ENCODE measurements at places on chromosomes 1 and 21. TPM values are rescaled to one million over a fixed set of nuclear protein-coding genes. Genes with fewer than 3 reads are reported as not detected.

AKR7A2 gene
- total RNA-seq: 31.3 TPM

GRCh38 chr1:179818260-179818659 is 59.3 kb downstream of the TOR1AIP2 start:
- DNase-seq: no peak

DNA sequence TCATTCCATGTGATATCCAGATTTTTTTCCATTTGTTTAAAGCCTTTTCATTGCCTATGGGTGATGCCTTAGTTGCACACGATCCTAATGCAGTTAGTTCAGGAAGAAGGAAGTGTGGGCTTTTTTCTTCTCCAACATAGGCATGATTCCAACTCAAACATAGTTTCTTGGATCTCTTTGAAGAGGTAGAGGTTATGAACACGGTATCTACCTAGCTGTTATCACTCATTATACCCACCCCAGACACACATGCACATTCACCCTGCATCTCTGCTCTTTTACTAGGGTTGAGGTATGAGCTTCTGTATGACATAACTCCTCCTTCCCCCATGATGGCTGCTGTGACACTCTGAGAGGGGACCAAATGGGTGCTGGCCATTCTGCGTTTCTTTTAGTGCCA is 122.1 kb upstream of the ZNF648 start:
- DNase-seq: no peak

DNA sequence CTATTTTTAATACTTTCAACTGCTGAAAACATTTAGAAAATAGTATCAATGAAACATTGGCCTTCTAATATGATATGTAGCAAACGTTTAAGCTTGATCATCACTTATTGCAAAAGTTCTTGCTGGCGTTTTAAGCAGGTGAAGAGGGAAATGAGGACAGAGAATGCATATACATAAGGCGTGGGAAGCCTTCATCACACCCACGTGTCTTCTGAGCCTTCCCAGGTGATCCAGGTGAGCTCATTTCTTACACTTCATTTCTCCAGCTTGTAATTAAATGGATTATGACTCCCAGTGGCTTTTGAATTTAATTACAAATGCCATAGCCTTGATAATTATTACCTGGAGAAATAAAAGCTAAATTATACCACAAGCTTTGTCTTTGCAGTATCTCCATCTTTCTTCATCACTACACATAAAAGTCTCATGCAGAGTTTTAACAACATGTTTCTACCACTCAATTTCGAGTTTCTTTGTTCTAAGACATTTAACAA is 1973.8 kb downstream of the MRPL39 start:
- DNase-seq: no peak

LRRC53 gene
- total RNA-seq: not detected

DNA sequence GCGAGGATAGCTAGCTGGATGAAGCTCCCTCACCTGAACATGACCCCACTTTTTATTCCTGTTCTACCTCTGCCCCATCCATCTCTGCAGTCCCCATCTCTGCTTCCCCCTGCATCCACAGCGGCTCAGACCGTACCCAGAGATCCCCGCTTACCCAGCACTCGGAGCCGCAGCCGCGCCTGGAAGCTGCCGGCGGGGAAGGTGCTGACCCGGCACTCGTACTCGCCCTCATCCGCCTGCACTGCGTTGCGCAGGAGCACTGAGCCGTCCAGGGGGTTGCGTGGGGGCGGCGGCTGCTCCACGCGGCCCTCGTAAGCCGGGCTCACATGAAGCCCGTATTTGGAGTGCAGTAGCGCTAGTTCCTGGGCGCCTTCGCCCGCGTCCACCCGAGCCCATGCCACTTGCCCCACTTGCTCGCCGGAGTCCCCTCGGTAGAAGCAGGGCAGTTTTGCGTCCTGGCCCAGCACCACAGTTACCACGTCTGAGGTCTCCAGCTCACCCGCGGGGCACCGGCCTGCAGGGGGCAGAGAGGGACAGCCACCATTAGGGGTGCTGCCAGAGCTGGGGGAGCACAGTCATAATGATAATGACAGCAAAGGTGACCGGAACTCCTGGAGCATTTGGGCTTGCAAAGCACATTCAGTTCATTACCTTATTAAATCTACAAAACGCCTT is 9.8 kb downstream of the NECTIN4 start:
- no peak for DNase-seq

NCF2 gene
- 9.7 TPM for total RNA-seq

DNA sequence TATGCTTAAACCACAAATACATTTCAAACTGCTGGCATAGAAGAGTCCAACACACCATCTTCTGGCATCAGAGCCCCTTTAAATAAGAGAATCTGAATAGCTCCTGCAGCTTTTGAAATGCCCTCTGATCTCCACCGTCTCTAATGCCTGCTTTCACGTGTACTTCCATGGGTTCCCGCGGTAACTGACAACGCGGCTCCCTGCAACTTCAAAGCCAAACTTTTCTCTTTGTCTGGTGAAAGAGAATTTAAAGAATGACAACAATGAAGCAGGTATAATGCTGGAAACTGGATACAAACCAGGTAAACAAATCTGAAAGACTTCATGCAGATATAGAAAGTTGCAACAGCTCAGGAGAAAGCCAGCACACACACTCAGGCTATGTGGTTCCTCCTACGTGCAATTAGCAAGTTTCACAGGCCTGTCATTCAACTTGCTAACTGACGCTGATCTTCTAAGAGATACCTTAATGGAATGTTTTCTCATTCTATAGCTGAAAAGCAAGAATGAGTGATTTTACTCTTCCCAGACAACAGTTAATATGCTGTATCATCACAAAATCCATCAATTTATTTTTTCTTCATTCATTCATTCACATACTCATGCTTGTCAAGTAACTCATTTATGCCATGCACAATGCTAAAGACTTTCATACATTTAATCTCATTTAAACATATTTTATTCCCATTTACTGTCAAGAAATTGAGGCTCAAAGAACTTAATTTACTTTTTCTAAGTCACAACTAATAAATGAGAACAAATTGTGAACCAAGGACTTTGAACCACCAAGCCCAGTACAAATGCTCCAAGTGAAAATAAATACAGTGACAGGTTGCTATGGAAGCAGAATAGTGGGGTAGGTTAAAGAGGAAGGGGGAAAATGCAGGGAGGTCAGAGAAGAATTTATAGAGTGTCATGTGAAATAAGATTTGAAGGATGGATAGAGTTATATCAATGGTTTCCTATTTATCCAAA is 202.7 kb upstream of the SNX7 start:
- DNase-seq: no peak

DNA sequence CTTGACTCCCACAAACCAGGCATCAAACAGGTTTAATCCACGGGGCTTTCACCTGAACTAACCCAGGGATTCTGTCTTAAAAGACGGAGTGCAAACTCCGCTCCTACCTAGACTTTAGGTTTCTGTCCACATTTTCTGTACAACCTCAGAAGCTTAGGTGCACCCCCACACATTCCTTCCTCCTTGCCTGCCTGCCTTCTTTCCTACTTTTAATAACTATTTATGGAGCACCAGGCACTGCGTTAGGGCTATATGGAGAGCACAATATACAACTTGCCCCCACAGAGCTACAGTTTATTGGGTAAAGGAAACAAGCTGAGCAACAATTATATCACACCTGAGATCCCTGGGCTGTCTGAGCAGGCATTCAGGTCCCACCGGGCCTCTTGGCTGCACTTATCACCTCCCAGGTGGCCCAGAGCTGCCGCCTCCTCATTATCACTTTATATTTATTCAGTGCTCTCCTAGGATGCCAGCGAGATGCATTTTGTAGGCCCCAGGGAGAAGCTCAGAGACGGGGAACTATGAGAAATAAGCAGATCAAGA is 64.1 kb downstream of the DNTTIP2 start:
- DNase-seq: no peak

CHI3L1 gene
- 6.1 TPM for total RNA-seq

DNA sequence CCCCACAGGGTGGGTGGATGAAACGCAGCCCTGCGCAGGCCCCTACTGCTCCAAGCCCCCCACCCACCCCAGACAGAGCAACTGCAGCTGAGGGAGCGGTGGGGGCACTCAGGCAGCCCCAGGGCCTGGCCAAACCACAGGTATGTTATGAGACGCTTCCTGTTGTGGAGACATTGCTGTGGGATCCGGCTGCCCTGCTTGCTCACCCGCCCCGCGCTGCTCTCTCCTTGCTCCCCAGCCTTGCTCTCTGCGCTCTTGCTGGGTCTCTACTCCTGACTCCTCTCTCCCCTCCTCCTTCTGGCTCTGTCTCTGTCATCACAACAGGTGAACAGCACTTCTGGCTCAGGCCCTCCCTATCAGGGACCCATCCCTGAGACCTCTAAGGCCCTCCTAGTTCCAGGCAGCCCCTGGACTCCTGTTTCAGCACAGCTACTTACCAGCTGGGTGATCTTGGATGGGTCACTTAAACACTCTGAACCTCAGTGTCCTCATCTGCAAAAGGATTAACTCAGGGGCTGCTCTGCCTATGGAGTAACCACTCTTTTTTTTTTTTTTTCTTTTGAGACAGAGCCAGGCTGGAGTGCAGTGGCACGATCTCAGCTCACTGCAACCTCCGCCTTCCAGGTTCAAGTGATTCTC is 15.9 kb downstream of the COL8A2 start:
- no peak for DNase-seq

DNA sequence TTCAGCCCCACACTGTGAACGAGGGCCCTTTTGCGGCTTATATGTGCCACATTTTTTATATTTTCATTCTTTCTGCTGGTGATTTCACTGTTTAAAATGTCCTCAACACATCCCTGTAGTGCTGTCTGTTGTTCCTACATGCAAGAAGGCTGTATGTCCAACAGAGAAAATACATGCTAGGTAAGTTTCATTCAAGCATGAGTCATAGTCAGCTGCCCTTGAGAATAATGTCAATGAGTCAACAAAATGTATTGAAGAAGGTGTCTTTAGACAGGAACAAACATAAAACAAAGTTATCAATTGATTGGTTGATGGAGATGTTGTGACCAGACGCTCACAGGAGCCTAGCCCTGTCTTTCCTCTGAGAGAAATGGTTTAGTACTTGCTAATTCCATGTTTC is 553.4 kb downstream of the PLPP3 start:
- DNase-seq: no peak

- no peak for DNase-seq
Measured at GRCh38 chr21:43854773-43855633, 10.0 kb upstream of the AGPAT3 start.

RAB29 gene
- total RNA-seq: 13.1 TPM

MYCL gene
- total RNA-seq: 0.76 TPM

- peak; percentile 61 for DNase-seq
Measured at GRCh38 chr1:229408458-229409037, 25.3 kb downstream of the ACTA1 start.

DNA sequence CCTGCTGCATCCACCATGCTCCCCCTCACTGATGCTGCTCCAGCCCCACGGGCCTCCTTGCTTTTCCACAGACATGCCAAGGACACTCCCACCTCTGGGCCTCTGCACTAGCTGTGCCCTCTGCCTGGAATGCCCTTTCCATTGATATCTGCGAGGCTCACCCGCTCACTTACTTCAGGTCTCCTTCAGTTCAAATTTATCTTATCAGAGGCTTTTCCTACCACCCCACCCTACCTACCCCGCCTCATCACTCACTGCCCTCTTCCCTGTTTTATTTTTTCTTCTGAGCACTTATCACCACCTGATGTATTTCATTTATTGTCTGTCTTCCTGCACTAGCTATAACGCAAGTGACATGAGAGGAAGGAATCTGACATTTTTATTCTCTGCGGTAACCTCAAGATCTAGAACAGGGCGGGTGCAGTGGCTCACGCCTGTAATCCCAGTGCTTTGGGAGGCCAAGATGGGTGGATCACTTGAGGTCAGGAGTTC is 7.0 kb downstream of the HSPG2 start:
- DNase-seq: peak; percentile 72

- no peak for DNase-seq
Measured at GRCh38 chr21:31158789-31159581, 120.7 kb upstream of the KRTAP19-8 start.

- DNase-seq: no peak
Measured at GRCh38 chr1:230011333-230012092, 55.5 kb upstream of the GALNT2 start.

SLC1A7 gene
- 0.85 TPM for total RNA-seq

CHI3L2 gene
- 36.8 TPM for total RNA-seq

DNA sequence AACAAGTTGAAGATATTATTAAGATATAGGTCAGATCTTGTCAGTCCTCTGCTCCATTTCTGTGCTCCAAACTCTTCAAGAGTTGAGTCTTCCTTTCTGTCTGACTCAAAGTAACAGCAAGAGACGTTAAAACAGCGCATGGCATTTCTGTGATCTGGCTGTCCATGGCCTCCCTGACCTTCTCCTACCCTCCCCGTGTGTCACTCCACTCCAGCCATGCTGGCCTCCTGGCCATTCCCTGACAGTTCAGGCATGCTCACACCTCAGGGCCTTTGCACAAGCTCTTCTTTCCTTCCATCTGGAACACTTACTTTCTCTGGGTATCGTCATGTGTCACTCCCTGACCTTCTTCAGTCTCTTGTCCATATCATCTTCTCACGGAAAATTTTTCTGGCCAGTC is 229.0 kb downstream of the CENPF start:
- no peak for DNase-seq

GRCh38 chr1:156897078-156897825 is 3.7 kb downstream of the PEAR1 start:
- no peak for DNase-seq

- DNase-seq: no peak
Measured at GRCh38 chr1:40385437-40386358, 12.2 kb downstream of the SMAP2 start.

GRCh38 chr1:183983371-183984105 is 54.0 kb downstream of the COLGALT2 start:
- DNase-seq: no peak

CFHR2 gene
- total RNA-seq: not detected

DNA sequence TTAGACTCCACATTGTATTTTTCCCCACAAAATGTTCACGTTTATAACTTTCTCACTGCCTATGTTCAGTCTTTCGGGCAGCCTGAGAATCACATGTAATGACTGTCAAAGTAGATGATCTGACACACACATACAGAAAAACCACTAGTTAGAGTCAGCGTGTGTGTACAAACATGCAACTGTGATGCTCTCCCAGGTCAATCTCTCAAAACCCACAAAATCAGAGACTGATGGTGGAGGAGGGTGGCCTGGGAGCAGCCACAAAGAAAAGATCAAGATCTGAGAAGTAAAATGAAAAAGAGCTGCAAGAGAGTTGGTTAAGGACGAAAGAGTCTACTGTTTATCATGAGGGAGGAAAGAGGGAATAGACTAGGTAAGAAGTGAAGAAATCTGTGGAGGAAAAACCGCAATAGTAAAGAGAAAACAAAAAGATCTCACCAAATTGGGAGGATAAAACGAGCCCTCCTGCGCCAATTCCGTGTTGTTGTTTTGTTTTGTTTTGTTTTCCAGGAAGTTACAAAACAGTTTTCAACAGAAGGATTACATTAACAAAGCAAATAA is 2.3 kb downstream of the EGLN1 start:
- DNase-seq: no peak

LCE1F gene
- not detected for total RNA-seq

RUNX3 gene
- total RNA-seq: 2.4 TPM

DNA sequence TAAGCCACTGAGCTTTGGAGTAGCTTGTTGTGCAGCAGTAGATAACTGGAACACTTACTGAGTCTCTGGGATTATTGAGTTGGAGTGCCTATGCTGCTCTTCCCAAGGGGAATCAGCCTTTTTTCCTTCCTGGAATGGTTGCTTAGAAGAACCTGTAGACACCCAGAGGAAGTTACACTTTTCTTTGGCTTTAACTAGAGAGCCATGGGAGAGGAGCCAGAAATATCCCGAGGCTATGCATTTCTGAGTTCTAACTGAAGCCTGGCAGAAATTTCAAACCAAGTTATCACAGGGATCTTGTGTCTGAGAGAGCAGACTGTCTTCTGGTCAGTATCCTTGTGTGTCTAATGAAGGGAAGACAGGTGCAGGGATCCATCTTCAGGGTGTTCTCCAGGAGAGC is 28.3 kb downstream of the LAMC1 start:
- DNase-seq: no peak

Data from left cardiac atrium (tissue), 4 donors.